ENCODE measurements at places on chromosomes 7 and 10.

DNA sequence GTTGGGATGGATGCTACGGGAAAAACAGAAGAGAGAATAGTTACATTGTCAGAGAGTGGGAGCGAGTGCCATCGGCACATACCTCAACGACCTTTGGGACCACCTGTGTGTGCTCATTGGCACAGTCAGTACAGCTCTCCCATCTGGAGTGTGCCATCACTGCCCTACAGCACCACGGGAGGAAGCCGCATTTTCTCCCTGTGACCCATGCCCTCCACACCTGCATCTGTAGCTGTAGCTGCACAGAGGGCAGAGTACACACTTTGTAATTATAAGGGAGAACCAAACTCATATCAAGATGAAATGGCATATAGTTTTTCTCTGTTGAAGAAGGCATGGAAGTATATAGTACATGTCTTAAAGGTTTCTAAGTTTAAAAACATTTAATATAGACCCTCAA lies 207.4 kb downstream of the LHFPL3 start:
- DNase-seq: no peak

DNA sequence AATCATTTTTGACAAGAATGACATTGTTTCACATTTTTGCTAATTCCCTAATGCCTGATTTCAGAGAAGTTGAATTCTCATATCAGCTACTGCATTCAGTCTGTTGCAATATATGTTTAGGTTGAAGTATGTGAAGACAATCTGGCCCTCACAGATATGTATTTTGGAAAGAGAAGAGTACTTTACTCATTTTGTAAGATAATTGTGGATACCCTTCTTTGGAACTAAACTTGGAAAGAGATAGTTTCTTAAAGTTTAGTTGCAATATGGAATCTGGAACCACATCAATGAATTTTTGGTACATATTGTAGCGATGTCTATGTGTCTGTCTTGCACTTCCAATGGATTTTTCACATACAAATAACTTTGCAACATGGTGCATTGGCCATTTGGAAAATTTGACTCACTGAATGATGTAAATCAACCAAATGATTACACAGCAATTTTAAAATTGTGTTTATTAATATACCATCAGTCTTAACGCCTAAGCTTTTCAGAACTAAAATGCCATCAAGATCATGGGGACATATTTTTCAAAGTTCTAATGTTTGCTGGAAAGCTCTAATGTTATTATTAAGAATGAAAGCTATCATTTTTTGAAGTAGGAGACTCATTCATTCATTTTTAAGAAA lies 39.3 kb upstream of the TMEM26 start:
- no peak for DNase-seq

DNA sequence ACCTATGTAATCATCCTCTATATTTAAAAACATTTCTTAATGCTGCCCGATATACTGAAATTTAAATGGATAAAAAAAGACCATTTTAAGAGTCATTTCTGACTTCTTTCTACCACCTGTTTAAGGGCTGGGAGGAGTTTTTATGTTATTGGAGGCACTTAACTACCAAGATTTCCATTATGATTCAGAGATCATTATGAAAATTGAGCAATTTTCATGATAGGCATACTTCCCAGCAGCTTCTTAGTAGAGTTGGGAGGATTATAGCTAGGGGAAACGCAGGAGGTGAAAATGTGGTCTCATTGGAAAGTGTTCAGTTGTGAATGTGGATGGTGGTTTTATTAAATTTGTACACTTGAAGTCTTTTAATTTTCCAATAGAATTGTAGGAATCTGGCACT lies 28.4 kb upstream of the FAM204A start:
- DNase-seq: no peak

- no peak for DNase-seq
Observed at GRCh38 chr7:43625980-43626379, 43.1 kb downstream of the STK17A start.

- DNase-seq: no peak
Observed at GRCh38 chr10:72690071-72690755, 1.7 kb upstream of the MCU start.

- no peak for DNase-seq
Observed at GRCh38 chr7:107879400-107880035, 11.5 kb upstream of the DLD start.

DNA sequence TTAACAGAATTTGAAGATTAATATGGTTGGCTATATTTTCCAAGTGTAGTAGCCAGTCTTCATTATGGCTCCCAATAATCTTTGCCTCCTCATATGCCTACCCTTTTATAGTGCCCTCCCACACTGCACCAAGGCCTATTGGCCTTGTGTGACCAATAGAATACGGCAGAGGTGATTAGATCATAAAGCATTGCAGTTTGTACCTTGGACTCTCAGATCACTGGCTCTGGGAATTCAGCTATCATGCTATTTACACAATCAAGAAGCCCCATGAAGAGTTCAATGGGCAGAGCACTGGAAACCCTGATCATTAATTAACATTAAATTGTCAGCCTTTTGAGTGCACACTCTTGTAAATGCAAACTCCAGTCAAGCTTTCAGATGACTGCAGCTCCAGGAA lies 154.5 kb upstream of the MAGI2 start:
- no peak for DNase-seq

DNA sequence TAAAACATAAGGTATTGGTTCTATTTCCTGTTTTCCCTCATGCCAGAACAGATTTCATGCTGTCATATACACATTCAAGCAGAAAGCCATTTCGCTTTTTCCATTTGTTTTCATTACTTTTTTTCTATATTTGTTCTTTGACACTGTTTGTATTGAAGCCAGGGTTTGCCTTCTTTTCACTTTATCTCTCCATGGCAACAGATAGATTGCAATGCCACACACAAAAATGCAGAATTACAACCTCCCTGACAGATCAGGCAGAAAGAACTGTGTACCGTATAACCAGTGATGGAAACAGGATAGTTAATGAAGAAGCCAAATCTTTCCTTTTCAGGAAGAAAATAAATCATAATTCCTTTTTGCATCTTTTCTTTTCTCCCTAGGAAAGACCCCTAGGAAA lies 103.0 kb upstream of the PCGF5 start:
- DNase-seq: no peak

- no peak for DNase-seq
Observed at GRCh38 chr10:44742248-44742647, 168.9 kb upstream of the TMEM72 start.

- DNase-seq: no peak
Observed at GRCh38 chr7:156282816-156283215, 357.8 kb upstream of the RNF32 start.

GRCh38 chr7:77800158-77800557 lies 1.6 kb downstream of the PHTF2 start:
- no peak for DNase-seq

DNA sequence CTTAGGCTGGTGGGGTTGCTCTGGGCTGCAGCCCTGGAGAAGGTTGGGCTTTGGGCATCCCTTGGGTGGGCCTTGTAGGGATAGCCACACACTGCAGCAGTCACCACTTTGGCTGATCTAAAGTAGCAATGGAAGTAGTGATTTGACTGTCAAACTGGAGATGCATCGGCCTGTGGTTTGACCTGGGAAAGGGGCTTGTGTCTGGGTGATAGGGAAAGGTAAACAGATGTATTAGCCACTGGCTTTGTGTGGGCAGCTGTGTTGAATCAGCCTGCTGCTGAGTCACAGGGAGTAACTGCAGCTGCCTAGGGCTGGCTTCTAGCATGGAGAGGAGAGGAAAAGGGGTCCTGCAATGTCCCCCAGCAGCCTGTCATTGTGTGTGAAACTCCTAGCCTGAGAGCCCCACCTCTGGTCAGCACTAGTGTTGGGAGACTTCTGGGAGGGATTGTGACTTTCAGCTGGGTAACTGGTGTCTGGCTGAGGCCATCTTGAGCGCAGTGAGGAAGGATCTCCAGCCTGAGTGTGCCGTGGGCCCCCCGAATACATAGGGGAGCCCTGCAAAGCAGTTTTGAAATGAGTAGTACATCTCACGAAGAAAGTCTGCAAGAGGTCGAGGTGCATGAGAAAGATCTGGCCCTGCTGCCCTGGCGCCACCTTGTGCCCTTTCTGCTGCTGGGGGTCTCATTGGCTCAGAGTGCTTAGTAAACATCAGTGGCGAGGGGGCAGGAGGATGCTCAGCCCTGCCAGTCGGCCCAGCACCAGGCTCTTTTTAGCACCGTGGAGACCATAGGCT lies 117.3 kb downstream of the FANK1 start:
- DNase-seq: no peak

GRCh38 chr10:36129051-36129450 lies 487.0 kb upstream of the FZD8 start:
- DNase-seq: no peak

DNA sequence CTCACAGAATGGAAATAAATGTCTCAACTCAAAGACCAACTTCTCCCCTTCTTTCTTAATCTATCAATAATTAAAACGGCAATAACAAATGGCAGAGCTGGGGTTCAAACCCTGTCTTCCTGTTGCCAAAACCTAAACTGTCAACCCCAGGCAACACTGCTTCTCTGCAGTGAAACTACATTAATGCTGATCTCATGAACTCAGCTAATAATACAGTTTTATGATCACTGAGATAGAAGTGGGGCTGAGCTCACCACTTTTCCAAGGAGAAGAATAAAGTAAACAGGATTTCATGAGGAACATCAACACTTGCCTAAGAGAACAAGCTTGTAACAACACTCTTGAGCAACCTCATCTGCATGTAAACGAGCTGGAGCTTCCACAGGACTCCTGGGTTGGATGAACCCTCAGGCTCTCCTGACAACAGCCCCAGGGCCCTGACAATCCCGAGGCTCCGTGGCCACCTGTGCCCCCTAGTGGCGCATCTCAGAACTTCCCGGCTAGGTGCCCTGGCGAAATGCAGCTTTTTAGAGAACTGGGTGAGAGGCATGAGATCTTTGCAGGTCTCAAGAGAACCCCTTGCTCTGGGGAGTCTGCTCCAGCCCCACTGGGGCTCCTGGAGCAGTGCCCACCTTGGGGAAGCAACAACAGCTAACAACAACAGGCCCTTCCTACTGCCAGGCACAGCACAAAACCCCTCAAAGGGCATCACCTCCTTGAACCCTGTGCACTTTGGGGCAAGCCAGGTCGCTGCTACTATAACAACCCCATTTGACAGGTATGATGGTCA lies 169.3 kb downstream of the SH3PXD2A start:
- DNase-seq: peak; percentile 39

GRCh38 chr7:138400400-138400886 lies 59.6 kb upstream of the TRIM24 start:
- no peak for DNase-seq

GRCh38 chr7:141363748-141364147 lies 187.5 kb upstream of the AGK start:
- no peak for DNase-seq

DNA sequence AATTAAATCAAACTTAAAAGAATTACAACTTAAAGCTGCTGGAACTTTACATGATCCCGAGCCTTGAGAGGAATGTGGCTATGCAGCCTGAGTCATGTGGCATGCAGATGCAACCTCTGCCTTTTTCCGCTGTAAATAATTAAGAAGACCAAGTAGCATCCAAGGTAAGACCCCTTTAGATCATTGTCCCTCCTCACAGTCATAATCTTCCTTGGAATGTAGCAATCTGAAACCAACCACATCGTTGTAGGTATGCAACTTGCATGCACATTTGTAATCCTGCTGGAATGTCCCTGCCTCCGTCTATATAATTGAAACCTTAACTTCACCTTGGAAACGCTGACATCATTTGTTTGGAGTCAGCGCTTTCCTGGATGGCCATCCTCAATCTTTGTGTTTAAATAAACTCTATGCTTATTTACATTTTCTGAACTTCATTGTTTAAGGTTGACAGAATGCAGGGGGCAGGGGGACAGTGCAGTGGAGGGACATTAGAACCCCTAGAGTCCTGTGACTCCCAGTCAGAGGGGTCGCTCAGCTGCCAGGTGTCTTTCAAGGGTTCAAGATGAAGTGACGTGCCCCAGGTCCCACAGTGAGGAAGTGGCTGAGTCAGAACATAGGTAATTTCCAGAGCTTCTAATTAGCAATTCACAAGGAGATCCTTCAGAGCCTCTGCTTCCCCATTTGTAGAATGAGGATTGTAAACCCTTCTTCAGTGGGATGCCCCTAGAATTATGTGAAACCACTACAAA lies 110.7 kb downstream of the RALA start:
- no peak for DNase-seq

- no peak for DNase-seq
Observed at GRCh38 chr7:26460351-26461085, 168.9 kb downstream of the SNX10 start.

- DNase-seq: no peak
Observed at GRCh38 chr7:2641406-2642393, 9.9 kb downstream of the TTYH3 start.

DNA sequence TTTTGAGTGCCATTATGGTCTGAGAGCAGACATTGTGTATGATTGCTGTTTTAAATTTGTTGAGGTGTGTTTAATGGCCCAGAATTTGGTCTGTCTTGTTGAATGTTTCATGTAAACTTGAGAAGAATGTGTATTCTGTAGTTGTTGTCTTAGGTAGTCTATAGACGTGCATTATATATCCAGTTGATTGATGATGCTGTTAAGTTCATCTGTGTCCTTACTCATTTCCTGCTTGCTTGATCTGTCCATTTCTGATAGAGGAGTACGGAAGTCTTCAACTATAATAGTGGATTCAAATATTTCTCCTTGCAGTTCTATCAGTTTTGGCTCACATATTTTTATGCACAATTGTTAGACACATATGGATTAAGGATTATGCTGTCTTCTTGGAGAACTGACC lies 16.0 kb downstream of the PTPN12 start:
- DNase-seq: no peak

DNA sequence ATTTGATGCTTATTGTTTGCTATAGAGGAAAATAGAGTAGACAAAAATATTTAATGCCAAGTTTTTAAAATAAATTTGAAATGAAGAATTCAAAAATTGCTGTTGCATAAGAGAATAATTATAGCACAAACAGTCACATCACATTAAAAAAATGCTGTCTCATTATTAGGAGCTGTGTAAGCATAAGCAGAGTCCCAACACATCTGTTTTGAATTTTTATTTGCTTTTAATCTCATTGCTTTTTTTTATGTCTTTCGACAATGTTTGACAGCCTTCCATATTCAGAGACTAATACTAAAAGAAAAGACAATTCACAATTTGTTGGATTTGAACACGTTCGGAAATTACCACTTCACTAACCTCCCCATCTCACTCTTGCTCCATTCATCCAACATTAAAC lies 143.5 kb downstream of the TFPI2 start:
- no peak for DNase-seq

GRCh38 chr7:143455491-143455890 lies 12.2 kb downstream of the TAS2R60 start:
- no peak for DNase-seq

- DNase-seq: no peak
Observed at GRCh38 chr7:40356312-40356711, 221.5 kb downstream of the SUGCT start.
